ENCODE measurements at places on chromosomes 1 and 21.
A peak's percentile ranks its signal among the peaks of the same experiment; 100 is the strongest.

DNA sequence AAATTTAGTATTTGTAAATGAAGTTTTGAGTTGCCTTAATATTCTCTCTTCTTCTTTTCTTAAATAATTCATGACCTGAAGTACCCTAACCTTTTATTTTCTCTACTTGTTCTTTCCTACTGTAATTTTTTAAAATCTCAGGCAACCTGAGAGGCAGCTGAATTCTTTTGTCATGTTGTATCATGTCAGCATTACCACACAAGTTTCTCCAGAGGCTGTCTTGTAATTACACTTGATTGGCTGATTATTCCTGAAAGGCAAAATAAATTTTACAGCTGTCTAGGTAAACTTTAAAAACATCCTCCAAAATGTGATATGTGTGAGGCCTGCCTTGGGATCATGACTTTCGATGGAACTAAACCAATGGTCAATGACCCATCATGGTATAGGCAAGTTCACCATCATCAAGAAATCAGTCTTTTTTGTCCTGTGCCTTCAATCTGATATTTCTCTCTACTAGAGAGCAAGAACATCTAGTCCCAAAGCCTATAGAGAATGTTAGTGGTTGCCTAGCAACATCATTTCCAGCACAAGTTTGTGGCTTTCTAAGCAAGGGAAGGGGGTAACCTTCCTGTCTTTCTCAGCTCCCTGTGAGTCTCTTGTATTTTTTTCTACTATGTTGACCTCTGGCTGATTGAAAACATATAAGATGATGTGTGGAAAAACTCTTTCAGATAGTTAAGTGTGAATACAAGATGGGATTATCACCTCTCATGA, 115.5 kb downstream of the GABPA start:
- no peak for DNase-seq

GRCh38 chr1:936348-937264, 12.9 kb downstream of the SAMD11 start:
- DNase-seq: no peak

GRCh38 chr21:42835211-42835610, 44.1 kb downstream of the WDR4 start:
- peak; percentile 31 for DNase-seq

- DNase-seq: peak; percentile 92
These were observed 107.6 kb downstream of the ETS2 start for GRCh38 chr21:38913120-38913892.

- no peak for DNase-seq
These were observed 164.3 kb downstream of the DHRS3 start for GRCh38 chr1:12453400-12454343.

- DNase-seq: no peak
These were observed 5.4 kb downstream of the CPLANE2 start for GRCh38 chr1:16231331-16232315.
